ENCODE measurements at places on chromosomes 5 and 9. TPM values are rescaled to one million over a fixed set of nuclear protein-coding genes. Genes with fewer than 3 reads are reported as not detected.

GRCh38 chr5:175321927-175322532, 122.0 kb downstream of the DRD1 start:
- DNase-seq, result no peak

DNA sequence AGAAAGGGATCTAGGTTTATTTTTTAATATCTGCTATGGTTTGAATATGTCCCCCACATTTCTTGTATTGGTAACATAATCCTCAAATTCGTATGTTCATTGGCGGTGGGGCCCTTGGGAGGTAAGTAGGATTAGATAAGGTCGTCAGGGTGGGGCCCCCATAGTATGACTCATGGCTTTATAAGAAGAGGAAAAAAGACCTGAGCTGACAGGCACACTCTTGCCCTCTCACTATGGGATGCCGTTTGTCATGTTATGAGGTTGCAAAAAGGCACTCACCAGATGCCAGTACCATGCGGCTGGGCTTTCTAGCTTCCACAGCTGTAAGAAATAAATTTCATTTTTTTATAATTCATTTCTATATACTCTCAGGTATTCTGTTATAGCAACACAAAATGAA, 67.3 kb upstream of the SGCD start:
- DNase-seq, result no peak

DNA sequence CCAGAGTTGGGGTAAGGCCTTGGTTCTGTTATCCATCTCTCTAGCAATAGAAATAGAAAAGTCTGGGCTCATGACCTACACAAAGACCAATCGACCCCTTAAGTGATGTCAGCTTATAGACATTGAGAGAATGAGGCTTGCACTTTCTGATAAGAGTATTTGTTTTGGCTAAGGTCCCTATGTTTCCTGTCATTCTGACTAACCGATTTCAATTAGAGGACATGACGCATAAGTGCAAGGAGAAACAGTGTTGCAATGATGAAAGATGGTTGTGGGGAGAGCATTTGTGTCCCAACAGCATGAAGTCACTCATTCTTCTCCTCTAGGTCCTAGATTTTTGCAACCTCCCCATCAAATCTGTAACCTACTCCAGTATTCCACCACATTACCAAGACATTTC, 255.1 kb downstream of the MAT2B start:
- peak; percentile 99 for DNase-seq

The IL33 gene
- total RNA-seq, result 13.8 TPM

The NUDT2 gene
- total RNA-seq, result 25.2 TPM

The GABRP gene
- 0.66 TPM for total RNA-seq
